AG04449 (cell line): ENCODE measurements at places on chromosomes 5 and 9.

- no peak for DNase-seq
These were observed 63.3 kb downstream of the CSF2 start for GRCh38 chr5:132136906-132137305.

DNA sequence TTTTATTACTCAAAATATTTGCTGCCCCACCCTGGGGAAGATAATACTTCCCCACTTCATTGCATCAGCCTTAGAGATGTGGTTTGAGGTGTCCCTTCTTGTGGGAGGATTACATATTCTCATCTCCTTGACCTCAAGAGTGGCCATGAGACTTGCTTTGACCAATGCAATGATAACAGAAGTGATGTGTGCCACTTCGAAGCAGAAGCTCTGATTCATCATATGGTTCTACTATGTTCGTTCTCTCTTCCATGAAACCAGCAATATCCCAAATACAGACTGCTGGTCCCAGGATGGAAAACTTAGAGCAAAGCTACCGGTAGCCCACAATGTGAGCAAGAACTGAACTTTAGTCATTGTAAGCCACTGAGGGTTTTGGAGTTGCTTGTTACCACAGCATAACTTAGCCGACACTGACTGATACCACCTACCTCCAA, 92.0 kb downstream of the THBS4 start:
- DNase-seq: no peak

DNA sequence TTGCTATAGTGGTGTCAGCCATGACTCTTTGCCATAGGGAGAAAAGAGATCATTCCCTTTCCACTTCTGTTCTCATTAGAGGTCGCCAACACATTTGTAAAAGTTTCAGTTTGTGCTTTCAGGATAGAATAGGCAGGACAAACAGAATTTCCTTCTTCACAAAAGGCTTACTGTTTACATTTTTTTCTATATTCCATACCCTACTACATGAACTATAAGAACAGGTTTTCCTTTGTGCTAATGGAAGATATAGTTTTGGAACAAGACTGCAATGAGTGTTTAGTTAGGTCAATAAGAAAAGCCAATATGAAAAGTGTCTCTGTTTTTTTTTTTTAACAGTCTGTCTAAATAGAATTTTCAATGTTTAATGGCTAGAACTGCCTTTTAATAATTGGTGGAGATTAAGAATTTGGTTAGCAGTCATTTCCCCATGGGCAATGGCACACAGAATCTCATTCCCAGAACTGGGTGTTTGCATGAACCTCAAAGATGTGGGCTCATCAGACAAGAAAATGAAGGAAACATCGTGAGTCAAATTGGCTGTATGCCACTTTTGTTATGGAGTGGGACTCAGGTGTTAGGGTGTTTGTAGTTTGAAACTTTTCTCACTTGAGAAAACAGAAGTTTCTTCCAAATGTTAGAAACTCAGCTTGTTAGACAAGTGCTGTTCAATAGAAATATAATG, 75.2 kb upstream of the PRLR start:
- no peak for DNase-seq

- no peak for DNase-seq
These were observed 778.1 kb downstream of the SEMA5A start for GRCh38 chr5:8767746-8768145.

DNA sequence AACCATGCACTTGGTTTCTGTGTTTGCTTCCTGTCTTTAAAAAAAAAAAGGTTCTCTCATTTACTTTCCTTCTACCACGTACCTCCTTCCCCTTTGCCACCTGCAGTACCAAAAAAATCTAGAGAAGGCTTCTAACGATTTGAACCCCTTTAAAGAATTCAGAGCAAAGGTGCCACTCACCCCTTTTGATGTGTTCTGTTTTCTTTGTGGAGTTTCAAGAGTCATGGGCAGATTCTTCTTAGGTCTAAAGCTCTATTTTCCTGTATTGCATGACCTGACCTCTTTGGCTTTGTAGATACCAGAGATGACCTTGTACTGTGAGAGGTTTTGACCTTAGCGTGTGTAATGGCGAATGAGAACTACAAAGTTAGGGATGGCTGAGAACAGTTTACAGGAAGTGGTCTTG, 29.0 kb downstream of the TXNDC8 start:
- DNase-seq: no peak

- DNase-seq: no peak
These were observed 288.9 kb upstream of the MPDZ start for GRCh38 chr9:13568405-13568804.

DNA sequence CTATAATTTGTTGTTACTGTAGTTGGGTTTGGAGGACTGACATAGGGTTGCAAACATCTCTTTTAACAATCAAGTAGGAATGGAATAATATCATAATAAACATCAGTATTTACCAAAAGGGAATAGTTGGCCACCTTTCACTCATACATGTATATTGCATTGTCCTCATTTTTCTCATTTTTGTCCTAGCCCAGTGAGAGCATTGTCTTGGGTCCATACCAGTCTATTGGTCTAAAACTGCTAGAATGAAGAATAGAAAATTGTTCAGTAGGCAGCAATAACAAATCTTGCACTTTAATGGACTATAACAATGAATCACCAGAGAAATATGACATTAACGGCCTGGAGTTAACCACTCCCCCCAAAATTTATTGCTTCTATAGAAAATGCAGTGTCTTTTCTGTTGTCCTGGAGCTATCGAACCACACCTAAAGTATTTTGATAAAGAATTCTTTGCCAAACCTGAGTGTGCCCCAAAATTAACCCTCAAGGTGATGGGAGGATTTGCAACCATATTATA, 80.9 kb upstream of the IL33 start:
- no peak for DNase-seq

GRCh38 chr5:148807851-148808250, 18.6 kb upstream of the ADRB2 start:
- DNase-seq: no peak

GRCh38 chr9:8816361-8816760, 1016.8 kb upstream of the DMAC1 start:
- no peak for DNase-seq

GRCh38 chr9:132973713-132974112, 4.8 kb upstream of the GFI1B start:
- DNase-seq: no peak

DNA sequence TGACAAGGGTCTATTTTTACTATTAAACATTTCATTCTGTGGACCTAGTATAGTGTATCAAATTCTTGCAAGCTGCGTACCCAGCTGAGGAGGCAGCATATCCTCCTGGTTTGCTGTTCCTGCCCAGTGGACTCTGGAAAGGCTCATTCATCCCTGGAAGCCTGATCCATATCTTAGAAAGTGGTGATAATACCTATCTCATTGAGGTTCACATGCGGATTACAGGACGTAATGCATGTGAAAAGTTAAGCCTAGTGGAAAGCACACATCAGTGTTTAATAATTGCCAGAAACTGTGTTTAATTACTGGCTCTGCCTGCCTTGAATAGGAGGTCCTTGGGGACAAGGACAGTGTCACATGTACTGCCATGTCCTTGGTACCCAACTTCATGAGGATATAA, 132.0 kb downstream of the FGF10 start:
- DNase-seq: no peak

DNA sequence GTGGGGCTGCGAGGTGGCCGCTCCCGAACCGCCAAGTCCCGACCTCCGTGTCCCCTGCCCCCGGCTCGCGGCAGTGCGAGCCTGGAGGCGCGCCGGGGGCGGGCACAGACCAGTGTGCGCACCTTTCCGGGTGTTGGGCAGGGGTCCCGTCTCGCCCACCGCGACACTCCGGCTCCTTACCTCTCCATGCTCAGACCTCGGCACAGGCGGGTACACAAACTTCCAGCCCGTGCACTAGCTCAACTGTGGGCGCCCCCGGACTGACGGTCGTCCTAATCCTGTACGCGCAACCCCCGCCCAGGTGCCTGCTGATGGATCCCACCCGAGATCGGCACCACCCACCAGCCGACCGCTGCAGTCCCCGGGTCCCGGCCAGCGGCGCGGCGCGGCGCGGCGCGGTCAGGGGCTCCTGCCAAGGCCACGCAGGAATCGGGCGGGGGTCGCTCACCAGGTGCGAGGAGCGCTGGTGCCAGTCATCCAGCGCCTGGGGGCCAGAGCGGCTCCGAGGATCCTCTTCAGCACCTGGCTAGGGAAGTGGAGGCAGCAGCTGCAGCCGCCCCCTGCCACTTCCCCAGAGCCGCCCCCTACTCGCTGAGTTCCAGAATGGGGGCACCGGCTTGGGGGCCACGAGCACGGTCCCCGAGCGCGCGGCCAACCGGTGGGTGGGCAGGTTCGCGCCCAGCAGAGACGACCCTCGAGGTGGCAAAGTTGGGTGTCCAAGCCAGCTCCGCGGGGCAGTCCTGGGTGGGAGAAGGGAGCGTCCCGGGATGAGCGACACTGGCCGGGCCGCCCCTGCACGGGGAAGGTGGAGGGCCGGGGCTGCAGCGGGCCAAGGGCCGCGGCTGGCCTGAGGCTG, 511 bp downstream of the SEMA5A start:
- no peak for DNase-seq

DNA sequence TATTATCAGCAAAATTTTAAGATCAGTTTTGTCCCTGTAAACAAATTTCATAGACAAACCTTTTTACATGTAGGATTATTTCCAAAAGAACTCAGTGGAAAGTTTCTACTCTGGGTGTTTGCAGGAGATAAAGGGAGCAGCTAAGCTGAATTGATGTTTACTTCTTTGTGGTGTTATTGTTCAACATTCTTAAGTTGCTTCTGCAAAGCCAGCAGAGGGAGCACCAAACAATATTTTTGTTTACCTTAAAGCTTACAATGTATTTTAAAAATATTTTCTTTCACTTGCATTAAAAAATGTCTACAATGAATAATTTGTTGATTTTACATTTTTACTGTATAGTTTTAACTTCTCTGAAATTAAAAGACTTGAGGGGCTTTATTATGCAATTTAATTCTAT, 135.4 kb downstream of the ATG10 start:
- no peak for DNase-seq

DNA sequence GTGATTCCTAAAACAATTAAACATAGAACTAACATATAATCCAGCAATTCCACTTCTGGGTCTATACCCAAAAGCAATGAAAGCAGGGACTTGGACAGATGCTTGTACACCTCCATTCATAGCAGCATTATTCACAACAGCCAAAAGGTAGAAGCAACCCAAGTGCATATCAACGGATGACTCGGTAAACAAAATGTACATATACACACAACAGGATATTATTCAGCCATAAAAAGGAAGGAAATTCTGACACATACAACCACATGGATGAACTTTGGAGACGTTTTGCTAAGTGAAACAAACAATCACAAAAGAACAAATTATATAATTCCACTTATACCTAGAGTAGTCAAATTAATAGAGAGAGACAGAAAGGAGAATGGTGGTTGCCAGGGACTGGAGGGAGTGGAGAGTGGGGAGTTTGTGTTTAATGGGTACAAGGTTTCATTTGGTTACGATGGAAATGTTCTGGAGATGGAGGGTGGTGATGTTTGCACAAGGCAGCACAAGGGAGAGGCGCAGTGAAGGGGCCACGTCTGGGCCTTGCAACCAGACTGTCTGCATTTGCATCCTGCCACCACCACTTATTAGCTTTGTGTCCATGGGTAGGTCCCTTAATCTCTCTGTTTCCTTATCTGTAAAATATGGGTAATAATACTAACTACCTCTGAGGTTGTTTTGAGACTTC, 36.3 kb upstream of the RLN1 start:
- DNase-seq: no peak

DNA sequence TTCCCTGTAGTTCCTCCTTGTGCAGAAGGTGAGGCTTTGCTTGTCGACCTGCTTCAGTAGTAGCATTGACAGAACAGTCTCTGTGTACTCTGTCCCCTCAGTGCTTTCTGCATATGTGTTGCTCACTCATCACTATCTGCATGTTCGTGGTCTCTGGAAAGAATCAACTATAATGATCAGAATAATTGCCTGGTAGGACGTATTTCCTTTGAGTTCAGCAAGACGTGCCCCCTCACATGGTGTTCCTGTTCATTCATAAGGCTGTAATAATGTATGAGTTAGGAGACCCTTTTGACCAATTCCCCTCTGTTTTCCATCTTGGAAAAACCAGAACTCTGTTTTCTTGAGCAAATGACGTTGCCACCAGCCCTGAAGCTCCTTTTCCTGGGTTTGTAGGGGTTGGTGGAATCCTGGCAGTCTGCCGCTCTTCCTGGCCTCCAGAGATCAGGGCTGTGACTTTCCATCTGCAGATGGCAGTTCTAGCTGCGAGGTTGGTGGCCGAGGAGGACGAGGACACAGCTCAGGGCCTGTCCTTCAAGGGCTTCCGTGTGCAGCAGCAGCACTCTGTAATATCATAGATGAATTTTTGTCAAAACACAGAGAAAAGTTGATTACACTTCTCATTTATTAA, 61.9 kb downstream of the EXOSC2 start:
- no peak for DNase-seq

DNA sequence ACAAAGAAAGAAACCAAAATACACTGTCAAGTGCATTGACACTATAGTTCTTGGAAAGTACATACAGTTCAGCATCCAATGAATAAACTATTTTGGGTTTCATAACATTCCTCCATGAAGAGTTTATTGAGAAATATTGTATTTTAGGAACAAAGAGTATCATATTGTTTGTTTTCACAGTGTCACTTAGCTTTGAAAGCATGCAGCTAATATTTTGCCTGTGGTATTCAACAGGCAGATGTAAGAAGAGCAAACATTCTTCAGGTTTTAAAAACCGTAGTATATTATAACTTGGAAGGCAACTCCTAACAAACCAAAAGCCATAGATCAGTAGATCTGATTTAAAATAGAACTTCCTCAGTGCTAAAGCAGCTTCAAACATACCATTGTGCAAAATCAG, 4.5 kb downstream of the PRELID2 start:
- peak; percentile 67 for DNase-seq

DNA sequence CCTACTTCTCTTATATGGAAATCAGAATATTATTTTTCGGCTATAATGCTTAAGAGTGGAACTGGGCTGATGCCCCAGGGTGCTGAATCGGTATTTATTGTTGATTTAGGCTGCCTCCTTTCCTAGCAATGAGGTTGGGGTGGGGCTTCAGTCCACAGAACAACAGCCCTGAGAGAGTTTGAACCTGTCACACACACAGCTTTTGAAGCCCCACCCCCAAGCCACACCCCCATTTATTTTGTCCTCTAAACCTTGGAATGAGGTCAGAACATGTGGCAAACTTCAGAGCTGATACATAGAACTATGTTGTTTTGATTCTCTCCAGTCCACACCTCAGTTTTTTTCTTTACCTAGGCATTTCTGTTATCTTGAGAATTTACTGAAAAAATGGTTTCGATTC, 51.7 kb upstream of the CAMK4 start:
- DNase-seq: no peak

DNA sequence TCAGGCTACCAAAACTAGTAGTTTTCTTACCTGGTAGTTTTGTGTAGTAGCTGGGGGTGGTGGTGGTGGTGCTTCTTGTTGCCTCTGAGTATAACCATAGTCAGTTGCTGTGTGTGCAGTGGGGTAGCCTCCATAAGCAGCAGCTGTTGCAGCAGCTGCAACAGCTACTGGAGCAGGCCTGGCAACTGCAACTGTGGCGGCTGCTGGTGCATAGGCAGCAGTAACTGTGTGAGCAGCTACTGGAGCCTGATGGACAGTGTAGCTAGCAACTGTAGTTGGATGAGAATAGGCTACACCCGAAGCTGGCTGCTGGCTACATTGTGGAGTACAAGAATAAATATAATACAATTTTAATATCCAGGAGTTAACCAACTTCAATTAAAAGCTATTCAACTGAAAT, 24.7 kb downstream of the ZFR start:
- DNase-seq: no peak

- no peak for DNase-seq
These were observed 29.8 kb downstream of the PRUNE2 start for GRCh38 chr9:76876098-76876497.
